CMK (cell line): ENCODE measurements at places on chromosomes 1 and 21.

- DNase-seq = no peak
Observed at GRCh38 chr1:8411803-8412182, 93.9 kb downstream of the SLC45A1 start.

DNA sequence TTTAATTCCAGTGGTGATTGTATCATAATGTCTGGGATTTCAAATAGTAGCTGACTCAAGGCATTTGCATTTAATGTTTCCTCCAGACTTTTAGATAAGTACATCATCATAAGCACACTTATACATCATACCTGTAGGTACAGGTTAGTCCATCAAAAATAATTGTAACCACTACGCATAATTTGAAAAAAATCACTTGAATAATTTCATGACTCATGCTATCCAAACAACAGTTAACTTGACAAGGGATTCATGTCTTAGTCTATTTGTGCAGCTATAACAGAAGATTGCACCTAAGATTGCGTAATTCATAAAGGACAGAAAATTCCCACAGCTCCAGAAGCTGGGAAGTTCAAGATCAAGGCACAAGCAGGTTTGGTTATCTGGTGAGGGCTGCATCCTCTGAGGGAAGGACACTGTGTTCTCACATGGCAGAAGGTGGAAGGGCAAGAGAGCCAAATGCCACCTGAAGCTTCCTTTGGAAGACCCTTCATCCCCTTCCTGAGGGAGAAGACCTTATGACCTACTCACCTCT lies 801.7 kb upstream of the BRINP3 start:
- no peak for DNase-seq

DNA sequence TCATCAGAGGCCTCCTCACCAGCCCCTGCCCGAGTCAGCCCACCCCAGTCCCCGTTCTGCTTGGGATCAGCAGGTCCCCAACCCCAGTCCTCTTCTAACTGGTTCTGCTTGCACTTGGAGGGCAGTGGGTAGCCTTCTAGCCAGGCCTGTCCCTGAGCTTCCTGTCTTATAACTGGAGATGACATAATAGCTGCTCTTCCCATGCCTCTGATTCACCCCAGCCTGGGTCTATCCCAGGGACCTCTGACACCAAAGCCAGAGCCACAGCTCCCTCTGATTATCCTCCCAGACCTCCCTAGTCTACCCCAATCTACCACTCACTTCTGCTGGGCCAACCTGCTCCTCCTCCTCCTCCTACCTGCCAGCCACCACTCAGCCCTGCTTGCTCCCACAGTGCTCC lies 31.4 kb downstream of the IQGAP3 start:
- DNase-seq = no peak

- DNase-seq = peak; percentile 58
Observed at GRCh38 chr1:65001231-65001792, 35.0 kb upstream of the JAK1 start.

DNA sequence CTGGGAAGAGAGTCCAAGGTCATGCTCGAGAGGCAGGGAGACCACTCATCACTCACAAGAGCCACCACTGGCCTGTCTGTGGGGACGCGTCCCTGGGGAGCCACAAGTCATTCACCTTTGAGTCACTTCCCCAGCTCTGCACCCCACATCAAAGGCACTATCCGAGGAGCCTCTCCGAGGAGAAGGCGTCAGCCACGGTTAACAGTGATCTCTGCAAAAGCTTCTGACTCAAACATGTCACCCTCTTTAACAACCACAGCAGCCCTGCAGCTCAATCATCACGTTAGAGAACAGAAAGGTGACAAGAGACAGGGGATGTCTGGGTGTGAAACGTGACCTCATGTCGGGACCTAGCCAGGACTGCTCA lies 9.0 kb downstream of the LRRC47 start:
- no peak for DNase-seq

GRCh38 chr1:178060789-178061556 lies 32.9 kb upstream of the RASAL2 start:
- DNase-seq = no peak

- DNase-seq = no peak
Observed at GRCh38 chr21:16597753-16598152, 868.0 kb downstream of the USP25 start.

GRCh38 chr1:2412395-2412772 lies at the start of gene PEX10:
TSS of gene PEX10 (minus strand) at chr1:2412564. CDS start at chr1:2412502, 62 bp downstream.
- peak; percentile 97 for DNase-seq

DNA sequence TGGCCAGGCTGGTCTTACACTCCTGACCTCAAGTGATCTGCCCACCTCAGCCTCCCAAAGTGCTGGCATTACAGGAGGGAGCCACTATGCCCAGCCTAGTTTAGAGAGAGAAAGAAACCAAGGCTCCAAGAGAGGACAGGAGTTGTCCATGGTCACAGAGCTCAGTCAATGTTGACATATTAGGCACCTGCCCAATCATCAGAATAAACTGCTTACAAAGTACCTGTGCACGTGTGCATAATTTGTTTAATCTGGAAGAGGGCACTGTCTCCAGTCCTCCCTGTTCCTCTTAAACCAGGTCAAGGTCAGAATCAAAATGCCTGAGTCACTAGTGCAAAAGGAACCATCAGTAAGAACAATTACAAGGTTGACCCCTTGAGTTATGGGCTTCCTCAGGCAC lies 20.3 kb upstream of the MPZL1 start:
- DNase-seq = no peak

DNA sequence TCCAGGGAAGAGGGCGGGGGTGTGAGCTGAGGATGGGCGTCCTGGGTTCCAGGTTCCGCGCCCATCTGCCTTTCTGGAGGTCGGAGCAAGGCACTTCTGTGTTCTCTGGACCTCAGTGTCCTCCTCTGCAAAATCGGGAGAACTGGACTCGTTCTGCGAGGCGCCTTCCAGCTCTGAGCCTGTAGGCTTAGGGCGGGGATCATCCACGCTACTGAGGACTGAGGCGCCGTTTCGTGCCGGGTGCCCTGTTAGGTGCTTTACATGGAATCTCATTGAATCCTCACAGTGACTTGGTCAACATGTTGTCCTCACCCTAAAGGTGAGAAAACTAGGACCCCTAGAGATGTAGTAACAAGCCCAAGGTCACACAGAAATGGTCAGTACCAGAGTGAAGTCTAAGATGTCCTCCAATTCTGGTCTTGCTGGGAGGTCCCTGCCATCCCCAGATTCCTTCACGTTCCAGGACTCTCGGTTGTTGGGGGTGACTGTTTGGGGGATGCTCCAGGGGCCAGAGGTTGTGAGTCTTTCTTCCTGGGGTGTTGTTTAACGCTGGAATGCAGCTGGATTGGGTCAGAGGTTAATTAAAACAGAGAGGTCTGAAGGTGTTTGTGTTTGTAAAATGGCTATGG lies 677 bp downstream of the PRKAA2 start:
- DNase-seq = no peak

- DNase-seq = no peak
Observed at GRCh38 chr1:185325413-185325812, 8.4 kb upstream of the IVNS1ABP start.

- no peak for DNase-seq
Observed at GRCh38 chr1:191145834-191146233, 668.2 kb upstream of the BRINP3 start.

GRCh38 chr1:172727956-172728603 lies 69.2 kb downstream of the FASLG start:
- DNase-seq = peak; percentile 76

DNA sequence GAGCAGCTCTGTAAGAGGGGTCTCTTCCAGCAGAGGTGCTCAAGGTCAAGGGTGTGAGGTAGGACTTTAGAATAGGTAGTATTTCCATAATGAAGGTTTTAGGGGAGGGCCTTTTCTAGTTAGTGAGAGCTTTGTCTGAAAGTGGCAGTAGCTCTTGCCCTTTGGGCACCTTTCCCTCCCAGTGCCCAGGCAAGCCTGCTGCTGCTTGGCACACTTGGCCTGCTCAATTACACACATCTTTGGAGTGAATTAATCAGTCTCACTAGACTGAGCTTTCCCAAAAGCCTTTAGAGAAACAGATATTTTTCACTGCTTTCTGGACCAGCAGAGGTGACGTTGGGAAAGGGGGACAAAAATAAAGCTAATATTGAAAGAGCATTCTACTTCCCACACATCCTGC lies 48.0 kb downstream of the MAB21L3 start:
- DNase-seq = no peak

GRCh38 chr1:207754974-207755700 lies 3.3 kb downstream of the CD46 start:
- DNase-seq = no peak

- no peak for DNase-seq
Observed at GRCh38 chr1:227891223-227891954, 56.3 kb downstream of the WNT9A start.

GRCh38 chr1:171210355-171210754 lies 25.3 kb downstream of the FMO2 start:
- DNase-seq = no peak

GRCh38 chr1:91651661-91652071 lies 151.0 kb downstream of the CDC7 start:
- DNase-seq = no peak

GRCh38 chr1:33436557-33437285 lies 5.8 kb upstream of the PHC2 start:
- DNase-seq = no peak

DNA sequence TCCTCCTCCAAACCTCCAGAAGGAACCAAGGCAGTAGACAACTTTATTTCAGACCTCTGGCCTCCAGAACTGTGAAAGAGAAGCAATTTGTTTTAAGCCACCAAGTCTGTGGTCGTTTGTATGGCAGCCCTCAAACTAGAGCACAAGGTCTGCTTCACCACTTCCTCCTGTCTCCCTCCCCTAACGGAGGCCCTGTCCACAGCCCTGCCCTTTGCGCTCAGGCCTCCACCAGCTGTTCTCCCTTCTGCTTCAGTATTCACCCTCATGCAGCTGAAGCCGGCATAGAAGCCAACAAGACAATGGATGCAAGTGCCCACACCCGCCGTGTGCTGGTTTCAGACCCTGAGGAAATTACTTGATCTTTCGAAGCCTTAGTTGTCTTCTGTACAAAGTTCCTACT lies 364.1 kb downstream of the HHAT start:
- DNase-seq = peak; percentile 15

- no peak for DNase-seq
Observed at GRCh38 chr1:52482326-52483004, 70.4 kb downstream of the TUT4 start.

DNA sequence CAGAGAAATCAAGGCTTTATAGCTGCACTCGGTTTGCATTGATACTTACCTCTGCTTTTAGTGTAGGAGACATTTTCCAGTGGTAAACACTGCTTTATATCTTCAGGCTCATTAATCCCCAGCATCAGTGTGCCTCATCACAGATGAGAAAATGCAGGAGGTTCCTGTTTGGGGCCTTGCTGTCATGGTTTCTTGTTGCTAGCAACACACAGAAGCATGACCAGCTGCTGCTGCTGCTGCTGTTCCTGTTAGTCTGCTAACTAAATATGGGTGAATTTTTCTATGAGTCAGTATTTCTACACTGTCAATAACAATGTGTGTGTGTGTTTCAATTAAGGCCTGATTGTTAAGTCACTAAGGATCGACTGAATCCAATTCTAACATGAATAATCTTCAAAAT lies 85.8 kb upstream of the RGS1 start:
- no peak for DNase-seq

DNA sequence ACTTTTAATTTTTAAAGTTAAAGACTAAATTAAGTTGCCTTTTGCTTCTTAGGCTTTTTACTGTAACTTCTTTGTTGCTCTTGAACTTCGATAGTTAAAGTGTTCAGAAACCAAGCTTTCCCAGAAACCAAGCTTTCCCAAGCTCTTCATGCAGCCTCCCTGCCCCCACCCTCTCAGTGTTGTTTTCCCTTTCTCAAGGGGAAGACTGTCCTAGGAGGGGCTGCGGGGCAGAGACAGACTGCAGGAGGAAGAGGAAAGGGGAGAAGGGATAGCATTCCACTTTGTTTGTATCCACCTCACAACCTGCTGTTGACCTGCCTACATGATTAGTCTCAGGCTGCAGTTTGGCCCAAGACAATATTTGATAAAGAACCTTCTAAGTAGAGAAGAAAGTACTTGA lies 39.0 kb upstream of the DIPK1A start:
- DNase-seq = no peak

DNA sequence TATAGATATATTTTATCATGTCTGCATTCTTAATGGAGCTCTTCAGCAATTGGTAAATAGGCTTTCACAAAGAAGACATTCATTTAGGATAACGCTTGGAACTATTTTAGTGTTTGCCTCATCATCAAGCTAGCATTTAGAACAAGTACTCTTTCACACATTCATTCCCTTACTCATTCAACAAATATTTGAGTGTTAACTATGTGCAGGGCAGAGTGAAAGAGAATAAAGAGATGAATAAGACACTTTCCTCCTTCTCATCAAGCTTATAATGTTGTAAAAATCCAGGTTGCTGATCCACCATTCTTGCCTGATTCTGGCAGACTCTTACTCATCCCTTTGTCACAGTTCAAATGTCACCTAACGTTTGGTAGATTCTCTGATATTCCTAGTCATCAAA lies 386.3 kb upstream of the BEND5 start:
- no peak for DNase-seq

GRCh38 chr21:29521872-29522271 lies 223.2 kb downstream of the BACH1 start:
- no peak for DNase-seq

- DNase-seq = no peak
Observed at GRCh38 chr1:110559157-110559556, 40.2 kb upstream of the KCNA10 start.

DNA sequence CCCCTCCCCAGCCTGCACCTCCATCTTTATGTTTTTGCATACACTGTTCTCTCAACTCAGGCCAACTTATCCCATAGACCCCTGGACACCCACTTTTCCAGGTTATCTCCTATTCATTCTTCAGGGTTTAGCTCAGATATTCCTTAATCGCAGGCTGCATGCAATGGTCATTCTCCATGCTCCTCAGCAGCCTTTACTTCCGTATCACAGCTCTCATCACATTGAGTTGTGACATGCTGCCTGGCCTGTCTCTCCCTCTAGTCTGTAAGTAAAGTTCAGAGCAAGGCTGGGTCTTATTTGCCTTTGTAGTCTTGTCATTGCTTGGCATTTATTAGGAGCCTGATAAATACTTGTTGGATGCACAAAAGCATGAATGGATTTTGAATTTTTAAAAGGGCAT lies 6.9 kb downstream of the DNAJC6 start:
- DNase-seq = no peak

DNA sequence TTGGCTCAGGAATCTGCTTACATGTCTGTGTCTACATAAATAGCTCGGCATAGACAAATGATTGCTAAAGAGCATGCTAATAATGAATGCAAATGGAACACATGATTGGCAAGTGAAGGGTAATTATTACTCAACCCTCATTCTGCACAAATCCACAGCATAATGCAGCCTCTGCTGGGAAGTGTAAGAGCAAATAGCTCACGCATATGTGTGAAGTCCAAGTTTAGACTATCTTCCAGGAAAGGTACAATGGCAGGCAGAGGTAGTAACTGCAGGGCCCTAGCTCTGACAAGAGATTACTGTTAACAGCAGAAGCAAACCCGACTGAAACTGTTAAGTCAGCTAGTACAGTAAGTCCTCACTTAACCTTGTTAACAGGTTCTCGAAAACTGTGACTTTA lies 7.0 kb upstream of the IL6R start:
- no peak for DNase-seq
